Activated CD4-positive, alpha-beta T cell treated with anti-CD3 and anti-CD28 coated beads, Interleukin-2, amount 10 ng/mL, durations not matched to agents 24 days and 14 days (primary cell): ENCODE measurements at places on chromosomes 4 and X.

DNA sequence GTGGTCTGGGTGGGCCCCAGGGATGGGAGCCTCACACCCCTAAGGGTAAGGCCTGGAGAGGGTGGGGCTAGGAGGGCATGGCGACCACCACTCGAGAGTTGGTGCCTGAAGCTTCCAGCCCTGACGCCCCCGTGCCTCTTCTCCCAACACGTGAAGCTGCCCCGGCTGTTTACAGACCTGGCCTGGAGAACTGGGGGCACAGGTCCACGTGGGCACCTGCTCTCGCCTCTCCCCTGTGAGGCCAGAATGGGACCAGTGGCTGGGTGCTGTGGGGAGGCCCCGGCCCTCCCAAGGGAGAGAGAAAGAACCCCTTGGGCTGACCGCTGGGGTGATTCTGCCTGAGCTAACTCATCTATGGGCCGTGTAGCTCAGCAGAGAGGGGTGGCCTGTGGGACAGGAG is 15.5 kb downstream of the NAT8L start:
- H3K27ac ChIP-seq = no peak overlapping the region
- DNase-seq = no peak
- H3K36me3 ChIP-seq = no peaks in the 10 kb centered on the region
- no peak overlapping the region for H3K4me3 ChIP-seq
- no peaks in the 10 kb centered on the region for H3K27me3 ChIP-seq

DNA sequence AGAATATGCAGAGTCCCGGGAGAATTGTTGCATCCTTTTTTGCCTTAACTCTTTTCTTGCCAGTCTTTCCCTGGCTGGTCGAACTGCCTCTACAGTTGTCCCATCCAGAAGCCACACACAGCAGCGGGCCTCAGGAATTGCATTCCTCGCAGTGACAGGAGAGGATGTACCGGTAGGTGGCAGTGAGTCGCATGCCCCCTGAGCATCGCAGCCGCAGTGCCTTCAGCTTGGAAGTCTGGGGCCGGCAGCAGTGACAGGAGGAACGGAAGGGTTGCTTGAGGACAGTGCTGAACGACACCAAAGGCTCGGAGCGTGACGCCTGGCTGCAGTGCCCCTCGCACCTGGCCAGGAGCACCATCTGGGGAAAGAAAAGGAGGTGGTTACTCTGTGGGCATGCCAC is 23.5 kb downstream of the NDP start:
- DNase-seq = peak; percentile 62
- no peaks in the 10 kb centered on the region for H3K36me3 ChIP-seq
- peaks cover 2% of the 10 kb centered on the region for H3K4me1 ChIP-seq
- H3K4me3 ChIP-seq = no peak overlapping the region
- no peaks in the 10 kb centered on the region for H3K27me3 ChIP-seq

DNA sequence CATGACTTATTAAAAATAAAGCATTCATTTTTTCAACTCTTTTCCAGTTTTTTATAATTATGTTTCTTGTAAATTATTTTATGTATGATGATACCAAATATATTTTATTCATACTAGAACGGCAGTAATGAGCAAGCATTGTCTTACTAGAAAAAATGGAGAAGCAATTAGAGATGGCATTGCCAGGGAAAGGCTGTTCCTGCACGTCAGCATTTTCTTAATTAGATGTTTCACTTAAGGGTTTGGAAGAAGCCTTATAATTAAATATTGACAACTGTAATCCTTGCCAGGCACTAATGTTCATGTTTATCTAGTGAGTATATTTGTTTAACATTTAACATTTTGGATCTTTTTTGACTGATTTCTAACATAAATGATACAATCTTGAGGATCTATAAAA is 16.6 kb downstream of the FAM149A start:
- H3K27ac ChIP-seq = no peak overlapping the region
- no peaks in the 10 kb centered on the region for H3K4me1 ChIP-seq
- no peak for DNase-seq
- H3K27me3 ChIP-seq = peaks cover 9% of the 10 kb centered on the region

GRCh38 chrX:129842510-129843208 is 1.0 kb downstream of the ZDHHC9 start:
- H3K27me3 ChIP-seq = peaks cover 3% of the 10 kb centered on the region
- H3K36me3 ChIP-seq = peaks cover 12% of the 10 kb centered on the region
- peak; percentile 58 for DNase-seq
- peak overlapping the region; percentile 91 for H3K4me3 ChIP-seq

- H3K4me1 ChIP-seq = peaks cover 8% of the 10 kb centered on the region
- H3K27ac ChIP-seq = peak overlapping the region; percentile 8
- peak; percentile 61 for DNase-seq
- peaks cover 14% of the 10 kb centered on the region for H3K27me3 ChIP-seq
- H3K36me3 ChIP-seq = no peaks in the 10 kb centered on the region
Measured at GRCh38 chr4:37715889-37716402, 29.8 kb upstream of the RELL1 start.

DNA sequence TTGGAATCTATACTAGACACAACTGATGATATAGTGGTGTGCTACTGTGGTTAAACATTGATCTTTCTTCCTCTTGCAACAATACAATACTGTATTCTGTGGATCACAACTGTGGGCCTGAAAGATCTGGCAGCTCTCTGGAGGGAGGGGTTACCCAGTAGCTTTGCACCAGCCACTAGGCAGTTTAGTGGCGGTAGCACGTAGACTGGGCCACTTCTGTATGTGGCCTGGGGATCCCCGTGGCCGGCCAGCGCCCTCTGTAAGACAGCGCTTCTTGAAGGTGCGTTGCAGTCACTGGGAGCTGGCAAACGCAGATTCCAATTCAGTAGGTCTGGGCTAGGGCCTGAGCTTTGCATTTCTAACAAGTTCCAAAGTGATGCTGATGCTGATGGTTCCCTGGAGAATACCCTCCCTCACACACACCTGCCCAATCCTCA is 168.6 kb downstream of the MGST2 start:
- no peak overlapping the region for H3K27ac ChIP-seq
- DNase-seq = no peak
- peaks cover 2% of the 10 kb centered on the region for H3K27me3 ChIP-seq
- H3K36me3 ChIP-seq = no peaks in the 10 kb centered on the region
- no peak overlapping the region for H3K4me3 ChIP-seq
